ENCODE measurements at places on chromosomes 1 and 21. TPM values are rescaled to one million over a fixed set of nuclear protein-coding genes. Genes with fewer than 3 reads are reported as not detected.

GRCh38 chr1:10674700-10675609 is 121.5 kb downstream of the CASZ1 start:
- no peak overlapping the region for H3K4me3 ChIP-seq
- H3K36me3 ChIP-seq: no peaks in the 10 kb centered on the region

GRCh38 chr21:42321845-42322244 is 6.6 kb upstream of the TFF3 start:
- H3K4me3 ChIP-seq: no peak overlapping the region
- peaks cover 5% of the 10 kb centered on the region for H3K27me3 ChIP-seq
- H3K27ac ChIP-seq: no peak overlapping the region
- no peak for DNase-seq
- H3K36me3 ChIP-seq: no peaks in the 10 kb centered on the region
- peaks cover 5% of the 10 kb centered on the region for H3K4me1 ChIP-seq

Gene PCP4L1
- 0.18 TPM for total RNA-seq

GRCh38 chr1:239730378-239730777 is 344.0 kb downstream of the CHRM3 start:
- H3K4me3 ChIP-seq: no peak overlapping the region
- DNase-seq: no peak
- no peaks in the 10 kb centered on the region for H3K27me3 ChIP-seq

- no peaks in the 10 kb centered on the region for H3K27me3 ChIP-seq
- H3K4me1 ChIP-seq: no peaks in the 10 kb centered on the region
- no peak for DNase-seq
- H3K36me3 ChIP-seq: no peaks in the 10 kb centered on the region
Observed at GRCh38 chr1:71908303-71908702, 374.0 kb downstream of the NEGR1 start.

- H3K4me1 ChIP-seq: no peaks in the 10 kb centered on the region
- no peak for DNase-seq
- H3K36me3 ChIP-seq: no peaks in the 10 kb centered on the region
- no peak overlapping the region for H3K4me3 ChIP-seq
- H3K27ac ChIP-seq: no peak overlapping the region
Observed at GRCh38 chr1:201545851-201546492, 7.0 kb downstream of the NAV1 start.

DNA sequence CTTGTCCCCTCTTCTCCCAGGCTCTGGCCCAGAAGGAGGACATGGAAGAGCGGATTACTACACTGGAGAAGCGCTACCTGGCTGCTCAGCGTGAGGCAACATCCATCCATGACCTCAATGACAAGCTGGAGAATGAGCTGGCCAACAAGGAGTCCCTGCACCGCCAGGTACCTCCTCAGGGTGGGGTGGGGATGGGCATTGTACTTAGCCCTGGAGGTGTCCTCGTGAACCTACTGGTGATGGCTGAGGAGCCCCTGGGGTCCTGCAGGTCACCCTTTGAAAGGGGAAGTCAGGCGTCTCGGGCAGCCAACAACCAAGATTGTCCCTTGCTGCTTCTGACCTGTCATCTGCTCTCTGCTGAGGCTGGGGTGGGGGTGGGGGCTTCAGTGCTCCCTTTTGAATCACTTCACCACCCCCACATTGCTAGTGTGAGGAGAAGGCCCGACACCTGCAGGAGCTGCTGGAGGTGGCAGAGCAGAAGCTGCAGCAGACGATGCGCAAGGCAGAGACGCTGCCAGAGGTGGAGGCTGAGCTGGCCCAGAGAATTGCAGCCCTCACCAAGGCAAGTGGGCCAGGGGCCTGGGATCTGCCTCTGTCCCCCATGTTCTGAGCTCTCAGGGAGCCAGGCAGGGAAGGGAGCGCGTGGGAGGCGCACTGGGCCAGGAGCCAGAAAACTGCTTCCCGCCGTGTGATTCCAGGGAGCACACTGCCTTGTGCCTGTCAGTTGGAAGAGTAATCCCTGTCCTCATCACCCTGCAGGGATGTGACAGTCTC is 19.7 kb downstream of the PPFIA4 start:
- peaks cover 3% of the 10 kb centered on the region for H3K27me3 ChIP-seq
- H3K36me3 ChIP-seq: peaks cover 18% of the 10 kb centered on the region
- no peak overlapping the region for H3K27ac ChIP-seq
- peaks cover 2% of the 10 kb centered on the region for H3K4me1 ChIP-seq
- no peak for DNase-seq

DNA sequence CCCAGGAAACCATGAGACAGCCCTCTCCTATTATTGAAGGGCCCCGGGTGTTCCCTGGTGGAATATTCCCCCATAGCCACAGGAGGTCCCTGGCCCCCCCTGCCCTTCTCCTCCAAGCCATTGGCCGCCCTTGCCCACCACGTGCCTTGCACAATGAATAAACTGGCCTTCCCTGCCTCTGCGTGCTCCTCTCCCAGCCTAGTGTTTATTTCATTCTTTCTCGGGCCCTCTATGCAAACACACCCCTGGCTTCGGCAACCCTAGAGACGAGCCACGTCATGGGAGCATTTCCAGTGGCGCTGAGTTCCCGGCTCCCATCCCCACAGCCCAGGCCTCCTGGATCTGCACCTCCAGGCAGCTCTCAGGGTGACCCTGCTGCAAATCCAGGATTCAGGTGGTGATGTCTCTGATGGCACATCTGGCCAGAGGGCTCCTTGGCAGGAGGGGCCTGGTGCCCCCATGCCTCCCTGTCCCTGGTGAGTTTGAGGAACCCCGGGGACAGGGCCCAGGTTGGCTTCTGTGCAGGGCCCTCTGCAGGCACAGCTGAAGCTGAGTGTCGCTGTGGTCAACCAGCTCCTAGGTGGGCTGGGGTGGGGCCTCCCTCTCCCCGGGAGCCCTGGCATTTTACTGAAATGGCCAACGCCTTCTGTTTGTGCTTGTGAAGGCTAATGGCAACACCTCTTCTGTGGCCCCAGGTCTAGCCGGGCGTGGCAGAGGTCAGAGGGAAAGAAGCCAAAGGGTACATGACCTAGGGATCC is 6.2 kb downstream of the KRTAP10-12 start:
- DNase-seq: no peak
- peaks cover 69% of the 10 kb centered on the region for H3K27me3 ChIP-seq
- H3K36me3 ChIP-seq: peaks cover 9% of the 10 kb centered on the region
- peaks cover 5% of the 10 kb centered on the region for H3K4me1 ChIP-seq
- H3K4me3 ChIP-seq: no peak overlapping the region
- no peak overlapping the region for H3K27ac ChIP-seq

DNA sequence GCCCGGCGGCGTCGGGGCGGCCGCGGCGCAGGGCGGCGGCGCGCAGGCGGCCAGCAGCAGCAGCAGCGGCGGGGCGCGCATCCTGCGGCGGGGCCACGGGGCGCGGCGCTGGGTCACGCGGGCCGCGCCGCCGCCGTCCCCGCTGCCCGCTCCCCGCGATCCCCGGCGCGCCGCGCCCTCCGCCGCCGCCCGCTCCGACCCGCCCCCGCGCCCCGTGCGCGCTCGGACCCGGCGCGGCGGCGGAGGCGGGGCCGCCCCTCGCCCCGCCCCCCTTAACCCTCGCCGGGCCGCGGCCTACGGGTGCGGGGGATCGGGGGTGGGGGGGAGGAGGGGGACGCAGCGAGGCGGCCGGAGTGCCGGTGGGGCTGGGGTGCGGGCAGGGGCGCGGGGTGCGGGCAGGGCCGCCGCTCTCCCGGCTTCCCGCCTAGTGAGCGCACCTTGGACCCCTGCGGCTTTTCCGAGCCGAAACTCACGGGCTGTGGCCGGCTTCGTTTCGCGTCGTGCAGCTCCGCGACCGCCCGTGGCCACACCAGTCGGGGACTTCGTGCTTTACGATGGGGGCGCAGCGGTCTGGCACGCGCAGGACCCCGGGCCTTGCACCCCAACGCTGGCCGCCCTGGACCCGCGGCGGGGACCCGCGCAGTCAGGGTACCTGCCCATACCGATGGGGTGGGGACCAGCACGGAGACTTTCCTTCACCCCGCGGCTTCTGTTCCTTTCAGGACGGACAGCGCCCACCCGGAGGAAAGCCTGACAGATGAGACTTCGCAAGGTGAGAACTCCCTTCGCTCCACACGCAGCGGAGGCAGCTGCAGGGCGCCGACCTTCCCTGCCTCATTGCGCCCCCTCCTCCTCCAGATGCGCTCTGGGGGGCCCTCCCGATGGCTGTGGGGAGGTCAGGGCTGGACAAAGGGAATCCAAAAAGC is at the start of gene FNDC10:
Gene FNDC10 (minus strand): TSS at position 201 of the 926 bp plus-strand sequence. CDS start 120 bp downstream, at position 81.
- DNase-seq: no peak
- H3K27ac ChIP-seq: no peak within 1 kb of the TSS
- no peaks in the 10 kb centered on the region for H3K36me3 ChIP-seq
- H3K4me3 ChIP-seq: peak within 1 kb of the TSS; percentile 67
- H3K4me1 ChIP-seq: peaks cover 11% of the 10 kb centered on the region

DNA sequence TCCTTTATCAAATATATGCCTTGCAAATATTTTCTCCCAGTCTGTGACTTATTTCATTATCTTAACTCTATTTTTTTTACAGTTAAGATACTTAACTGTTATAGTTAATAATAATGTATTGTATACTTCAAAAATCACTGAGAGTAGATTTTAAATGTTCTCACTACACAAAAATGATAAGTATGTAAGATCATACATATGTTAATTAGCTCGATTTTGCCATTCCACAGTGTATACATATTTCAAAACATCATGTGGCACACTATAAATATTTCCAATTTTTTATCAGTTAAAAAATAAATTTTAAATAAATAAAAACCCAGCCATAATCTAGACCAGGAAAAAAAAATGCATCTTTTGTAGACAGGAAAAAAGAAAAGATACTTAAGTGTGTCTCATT is 27.2 kb downstream of the CTTNBP2NL start:
- H3K27me3 ChIP-seq: peaks cover 3% of the 10 kb centered on the region
- no peaks in the 10 kb centered on the region for H3K36me3 ChIP-seq
- DNase-seq: no peak
- no peak overlapping the region for H3K27ac ChIP-seq
- H3K4me1 ChIP-seq: no peaks in the 10 kb centered on the region

GRCh38 chr1:30321996-30322858 is 401.2 kb downstream of the MATN1 start:
- no peak overlapping the region for H3K27ac ChIP-seq
- no peaks in the 10 kb centered on the region for H3K27me3 ChIP-seq
- DNase-seq: no peak
- H3K4me3 ChIP-seq: no peak overlapping the region
- no peaks in the 10 kb centered on the region for H3K36me3 ChIP-seq
- H3K4me1 ChIP-seq: no peaks in the 10 kb centered on the region

GRCh38 chr1:219927956-219928790 is at the start of gene SLC30A10:
Gene SLC30A10 (minus strand): TSS chr1:219928557. CDS start chr1:219928440, 117 bp downstream.
- peak within 1 kb of the TSS; percentile 48 for H3K4me3 ChIP-seq
- H3K4me1 ChIP-seq: peaks cover 9% of the 10 kb centered on the region
- no peaks in the 10 kb centered on the region for H3K36me3 ChIP-seq
- H3K27me3 ChIP-seq: peaks cover 35% of the 10 kb centered on the region
- DNase-seq: peak; percentile 17

Gene DAB1
- not detected for total RNA-seq

- no peaks in the 10 kb centered on the region for H3K36me3 ChIP-seq
- H3K4me1 ChIP-seq: no peaks in the 10 kb centered on the region
- H3K4me3 ChIP-seq: no peak overlapping the region
- no peak for DNase-seq
- H3K27me3 ChIP-seq: peaks cover 6% of the 10 kb centered on the region
- no peak overlapping the region for H3K27ac ChIP-seq
Observed at GRCh38 chr1:47036764-47037163, 13.3 kb downstream of the CYP4X1 start.

- no peak overlapping the region for H3K4me3 ChIP-seq
- no peak overlapping the region for H3K27ac ChIP-seq
- H3K36me3 ChIP-seq: no peaks in the 10 kb centered on the region
Observed at GRCh38 chr1:13541435-13542215, 27.8 kb upstream of the LRRC38 start.

Gene THEM5
- total RNA-seq: not detected

DNA sequence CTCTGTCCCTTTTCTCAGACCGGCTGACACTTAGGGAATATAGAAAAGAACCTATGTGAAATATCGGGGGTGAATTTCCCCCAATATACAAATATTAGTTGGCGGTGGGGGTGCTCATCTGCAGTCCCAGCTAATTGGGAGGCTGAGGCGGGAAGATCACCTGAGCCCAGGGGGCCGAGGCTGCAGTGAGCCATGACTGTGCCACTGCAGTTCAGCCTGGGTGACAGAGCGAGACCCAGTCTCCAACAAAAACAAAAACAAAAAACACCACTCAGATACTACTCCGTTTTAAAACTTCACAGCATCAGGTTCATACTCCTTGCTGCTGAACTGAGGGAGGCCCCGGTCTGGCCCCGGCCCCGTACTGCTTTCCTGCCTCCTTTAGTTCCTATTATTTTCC is 5.9 kb upstream of the EXOSC10 start:
- no peaks in the 10 kb centered on the region for H3K4me1 ChIP-seq
- no peak for DNase-seq
- H3K27ac ChIP-seq: no peak overlapping the region
- H3K36me3 ChIP-seq: peaks cover 24% of the 10 kb centered on the region

- no peak overlapping the region for H3K4me3 ChIP-seq
- no peak for DNase-seq
- no peaks in the 10 kb centered on the region for H3K4me1 ChIP-seq
- no peak overlapping the region for H3K27ac ChIP-seq
Observed at GRCh38 chr1:113266788-113267187, 123.5 kb upstream of the MAGI3 start.

DNA sequence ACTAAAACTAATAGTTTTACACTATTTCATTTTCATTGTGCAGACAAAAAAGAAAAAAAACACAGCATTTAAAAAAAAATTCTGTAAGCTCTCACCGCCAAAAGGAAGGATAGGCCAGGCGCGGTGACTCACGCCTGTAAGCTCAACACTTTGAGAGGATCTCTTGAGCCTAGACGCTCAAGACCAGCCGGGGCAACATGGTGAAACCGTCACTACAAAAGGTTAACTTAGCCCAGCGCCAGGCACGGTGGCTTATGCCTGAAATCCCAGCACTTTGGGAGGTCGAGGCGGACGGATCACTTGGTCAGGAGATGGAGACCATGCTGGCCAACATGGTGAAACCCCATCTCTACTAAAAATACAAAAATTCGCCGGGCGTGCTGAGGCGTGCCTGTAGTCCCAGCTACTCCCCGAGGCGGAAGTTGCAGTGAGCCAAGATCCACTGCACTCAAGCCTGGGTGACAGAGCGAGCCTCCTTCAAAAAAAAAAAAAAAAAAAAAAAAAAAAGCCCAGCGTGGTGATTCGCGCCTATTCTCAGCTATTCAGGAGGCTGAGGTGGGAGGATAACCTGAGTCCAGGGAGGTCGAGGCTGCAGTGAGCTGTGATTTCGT is 14.3 kb upstream of the SPEN start:
- H3K36me3 ChIP-seq: peaks cover 7% of the 10 kb centered on the region
- peak overlapping the region; percentile 94 for H3K4me3 ChIP-seq
- DNase-seq: peak; percentile 69
- peak overlapping the region; percentile 96 for H3K27ac ChIP-seq

Gene GRIK3
- not detected for total RNA-seq

GRCh38 chr1:165793951-165794350 is 25.3 kb upstream of the TMCO1 start:
- H3K27me3 ChIP-seq: peaks cover 15% of the 10 kb centered on the region
- no peak overlapping the region for H3K4me3 ChIP-seq
- H3K36me3 ChIP-seq: no peaks in the 10 kb centered on the region
- no peak for DNase-seq

- no peak overlapping the region for H3K27ac ChIP-seq
- no peak for DNase-seq
- H3K4me3 ChIP-seq: no peak overlapping the region
- no peaks in the 10 kb centered on the region for H3K27me3 ChIP-seq
Observed at GRCh38 chr1:245840971-245841370, 666.1 kb downstream of the SMYD3 start.
